ENCODE measurements at places on chromosomes 2 and 18. TPM values are rescaled to one million over a fixed set of nuclear protein-coding genes. Genes with fewer than 3 reads are reported as not detected.

HTR2B gene
- 2.3 TPM for total RNA-seq

ATAD2B gene
- 49.3 TPM for total RNA-seq

OXER1 gene
- not detected for total RNA-seq

MC2R gene
- total RNA-seq, result not detected

C1QL2 gene
- not detected for total RNA-seq

GLI2 gene
- 1.1 TPM for total RNA-seq

ARL5A gene
- total RNA-seq, result 64.4 TPM

SIX3 gene
- total RNA-seq, result not detected

MREG gene
- 5.0 TPM for total RNA-seq

OSR1 gene
- 14.9 TPM for total RNA-seq

DNAJC5G gene
- total RNA-seq, result 1.1 TPM

ADGRF3 gene
- 0.15 TPM for total RNA-seq

BOK gene
- total RNA-seq, result 24.9 TPM

ELOA2 gene
- total RNA-seq, result not detected

SLC4A3 gene
- total RNA-seq, result 3.2 TPM

BOLL gene
- total RNA-seq, result 0.27 TPM

FAM136A gene
- total RNA-seq, result 46.0 TPM

TUBA4B gene
- total RNA-seq, result not detected

SP9 gene
- total RNA-seq, result not detected

ATP6V1C2 gene
- total RNA-seq, result not detected

METTL8 gene
- 13.7 TPM for total RNA-seq

FOXI3 gene
- not detected for total RNA-seq

FAM161A gene
- 7.2 TPM for total RNA-seq

CMPK2 gene
- 6.9 TPM for total RNA-seq

GPAT2 gene
- 7.5 TPM for total RNA-seq

PARD6G gene
- total RNA-seq, result 64.1 TPM

GALNT1 gene
- total RNA-seq, result 50.0 TPM

TTC39C gene
- total RNA-seq, result 10.6 TPM

TRAK2 gene
- total RNA-seq, result 72.8 TPM

ELP2 gene
- total RNA-seq, result 68.8 TPM

LRRC30 gene
- not detected for total RNA-seq

CRACDL gene
- 5.2 TPM for total RNA-seq

FSIP2 gene
- 2.0 TPM for total RNA-seq

CRYBA2 gene
- total RNA-seq, result not detected

PLEKHH2 gene
- total RNA-seq, result 27.5 TPM

RFX8 gene
- 1.9 TPM for total RNA-seq

GATA6 gene
- total RNA-seq, result 15.9 TPM

GPR55 gene
- total RNA-seq, result not detected

ANTXR1 gene
- total RNA-seq, result 56.4 TPM

ANKRD30BL gene
- total RNA-seq, result 0.81 TPM

TACR1 gene
- 0.71 TPM for total RNA-seq

COPS9 gene
- 196 TPM for total RNA-seq

BCL2 gene
- total RNA-seq, result 163 TPM
